Esophagus squamous epithelium (tissue), 5 donors: ENCODE measurements at places on chromosomes 3 and 15.

GRCh38 chr15:57224664-57225063 is 151.6 kb upstream of the CGNL1 start:
- H3K36me3 ChIP-seq = no peaks in the 10 kb centered on the region
- H3K4me1 ChIP-seq = no peaks in the 10 kb centered on the region
- DNase-seq = no peak
- no peaks in the 10 kb centered on the region for H3K27me3 ChIP-seq
- no peak overlapping the region for H3K4me3 ChIP-seq
- no peak overlapping the region for H3K27ac ChIP-seq

GRCh38 chr3:127068111-127068810 is 85.3 kb downstream of the PLXNA1 start:
- no peaks in the 10 kb centered on the region for H3K36me3 ChIP-seq
- H3K27ac ChIP-seq = no peak overlapping the region

GRCh38 chr15:62979252-62979651 is 63.3 kb upstream of the TPM1 start:
- H3K4me1 ChIP-seq = peaks cover 6% of the 10 kb centered on the region
- H3K4me3 ChIP-seq = no peak overlapping the region
- no peak overlapping the region for H3K27ac ChIP-seq
- H3K27me3 ChIP-seq = no peaks in the 10 kb centered on the region
- DNase-seq = no peak

DNA sequence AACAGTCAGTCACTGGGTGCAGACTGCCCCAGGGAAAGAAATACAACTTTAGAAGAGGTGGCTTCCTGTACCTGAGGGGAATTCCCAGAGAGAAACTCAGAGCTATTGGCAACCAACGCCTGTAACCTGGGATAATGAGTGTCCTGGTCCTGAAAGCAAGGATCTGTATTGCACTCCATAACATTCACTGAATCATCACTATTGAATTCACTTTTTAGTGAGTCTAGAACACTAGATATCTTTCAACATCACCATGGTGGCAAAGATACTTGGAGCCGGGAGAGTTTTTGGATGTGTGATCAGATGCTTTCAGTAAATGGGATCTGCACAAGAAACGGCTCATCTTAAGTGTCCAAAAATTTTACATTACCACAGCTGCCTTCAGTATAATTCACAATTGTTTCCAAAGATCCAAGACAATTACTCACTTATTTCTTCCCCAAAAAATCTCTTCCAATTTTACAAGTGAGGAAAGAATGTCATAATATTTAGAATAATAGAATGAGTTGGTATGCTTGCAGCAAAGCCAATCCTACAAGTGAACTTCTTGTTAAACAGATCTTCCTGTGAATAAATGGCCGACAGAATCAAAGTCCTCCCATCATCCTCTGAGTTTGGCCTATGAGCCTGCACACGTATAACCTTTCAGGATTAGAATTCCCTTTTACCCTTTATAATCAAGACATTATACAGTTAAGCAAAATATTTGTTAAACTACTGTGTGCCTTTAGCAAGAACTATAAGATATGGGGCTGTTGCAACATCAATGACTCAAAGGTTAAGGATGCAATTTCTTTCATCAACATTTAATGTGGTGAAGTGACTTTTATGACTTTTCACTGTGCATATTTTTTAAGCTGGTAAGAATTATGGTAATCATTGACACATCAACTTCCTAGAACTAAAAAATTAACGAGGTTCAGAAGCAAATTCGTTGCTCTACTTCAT is 243.3 kb upstream of the COL8A1 start:
- H3K27ac ChIP-seq = no peak overlapping the region
- peaks cover 22% of the 10 kb centered on the region for H3K4me1 ChIP-seq
- no peaks in the 10 kb centered on the region for H3K36me3 ChIP-seq
- H3K4me3 ChIP-seq = no peak overlapping the region

DNA sequence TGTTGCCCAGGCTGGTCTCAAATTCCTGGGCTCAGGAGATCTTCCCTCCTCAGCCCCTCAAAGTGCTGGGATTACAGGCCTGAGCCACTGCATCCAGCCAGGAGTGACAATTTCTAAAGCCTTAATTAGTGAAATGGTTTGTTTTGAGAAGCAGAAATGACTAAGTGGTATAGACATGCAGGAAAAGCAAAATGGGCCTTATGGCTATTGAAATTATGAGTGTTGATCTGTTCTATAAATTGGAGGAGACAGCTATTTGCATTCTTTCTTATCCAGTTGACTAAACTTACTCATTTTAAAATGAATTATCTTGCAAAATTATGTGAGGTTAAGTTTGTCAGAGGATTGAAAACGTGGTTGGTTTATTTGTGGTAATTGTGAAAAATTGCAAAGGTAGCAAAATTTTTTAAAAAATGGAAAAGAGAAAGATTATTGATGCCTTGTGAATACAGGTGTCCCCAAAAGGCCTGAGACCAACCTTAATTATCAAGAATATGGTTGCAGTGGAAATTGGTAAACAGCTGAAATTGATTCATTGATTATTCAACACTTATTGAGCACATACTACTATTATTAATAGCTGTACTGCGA is 7.9 kb downstream of the RAP2B start:
- no peak overlapping the region for H3K27ac ChIP-seq
- peaks cover 34% of the 10 kb centered on the region for H3K4me1 ChIP-seq
- H3K36me3 ChIP-seq = no peaks in the 10 kb centered on the region
- no peak overlapping the region for H3K4me3 ChIP-seq

GRCh38 chr3:157830556-157831236 is 275.5 kb downstream of the SHOX2 start:
- H3K4me1 ChIP-seq = no peaks in the 10 kb centered on the region
- H3K27ac ChIP-seq = no peak overlapping the region
- no peaks in the 10 kb centered on the region for H3K27me3 ChIP-seq
- no peaks in the 10 kb centered on the region for H3K36me3 ChIP-seq
- no peak for DNase-seq

DNA sequence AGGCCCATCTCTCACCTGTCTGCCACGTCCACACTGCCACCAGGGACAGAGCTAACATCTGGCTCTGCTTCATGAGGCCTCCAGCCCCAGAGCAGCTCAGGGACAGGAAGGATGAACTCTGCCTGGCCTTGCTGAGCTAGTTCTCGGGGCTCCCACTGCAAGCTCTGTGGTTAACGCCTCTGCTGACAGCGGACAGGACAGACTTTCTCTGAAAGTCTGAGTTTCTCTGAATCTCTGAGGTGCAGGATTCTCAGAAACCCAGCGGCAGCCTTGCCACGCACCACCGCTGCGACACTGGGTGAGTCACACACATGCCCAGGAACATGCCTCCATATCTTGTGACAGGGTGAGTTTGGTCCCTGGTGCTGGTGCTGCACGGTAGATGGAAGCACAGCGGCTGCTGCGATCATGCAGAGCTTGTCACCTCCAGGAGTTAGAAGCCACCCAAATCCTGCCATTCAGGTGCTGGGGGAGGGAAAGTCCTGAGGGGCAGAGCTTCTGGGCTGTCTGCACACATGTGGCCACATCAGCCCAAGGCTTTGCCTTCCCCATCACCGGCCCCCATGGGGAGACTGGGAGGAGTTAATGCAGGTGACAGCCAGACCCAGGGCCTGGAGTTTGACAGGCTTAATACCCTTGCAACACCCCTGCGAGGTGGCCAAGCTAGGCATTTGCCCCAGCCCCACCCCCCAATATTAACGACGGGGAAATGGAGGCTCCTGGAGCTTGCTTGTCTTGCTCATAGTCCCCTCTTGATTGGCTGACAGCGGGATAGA is 267.0 kb downstream of the PLCL2 start:
- H3K4me1 ChIP-seq = no peaks in the 10 kb centered on the region
- no peak overlapping the region for H3K4me3 ChIP-seq
- peak; percentile 1 for DNase-seq
- H3K36me3 ChIP-seq = peaks cover 5% of the 10 kb centered on the region
- no peak overlapping the region for H3K27ac ChIP-seq

- H3K36me3 ChIP-seq = no peaks in the 10 kb centered on the region
- no peaks in the 10 kb centered on the region for H3K27me3 ChIP-seq
- no peak for DNase-seq
- H3K4me3 ChIP-seq = no peak overlapping the region
- no peaks in the 10 kb centered on the region for H3K4me1 ChIP-seq
Measured at GRCh38 chr15:24292837-24293236, 382.7 kb upstream of the NPAP1 start.

GRCh38 chr3:59653405-59654122 is 603.7 kb upstream of the CFAP20DC start:
- no peaks in the 10 kb centered on the region for H3K36me3 ChIP-seq
- H3K4me1 ChIP-seq = peaks cover 14% of the 10 kb centered on the region
- DNase-seq = no peak
- no peak overlapping the region for H3K4me3 ChIP-seq
- no peaks in the 10 kb centered on the region for H3K27me3 ChIP-seq
- H3K27ac ChIP-seq = peak overlapping the region; percentile 85

- H3K4me1 ChIP-seq = peaks cover 33% of the 10 kb centered on the region
- DNase-seq = no peak
- peak overlapping the region; percentile 11 for H3K27ac ChIP-seq
- no peak overlapping the region for H3K4me3 ChIP-seq
Measured at GRCh38 chr3:100075851-100076730, 38.2 kb downstream of the FILIP1L start.

- no peaks in the 10 kb centered on the region for H3K27me3 ChIP-seq
- H3K27ac ChIP-seq = no peak overlapping the region
- no peak for DNase-seq
- H3K36me3 ChIP-seq = no peaks in the 10 kb centered on the region
- H3K4me3 ChIP-seq = no peak overlapping the region
Measured at GRCh38 chr3:139286825-139287224, 57.0 kb upstream of the MRPS22 start.

DNA sequence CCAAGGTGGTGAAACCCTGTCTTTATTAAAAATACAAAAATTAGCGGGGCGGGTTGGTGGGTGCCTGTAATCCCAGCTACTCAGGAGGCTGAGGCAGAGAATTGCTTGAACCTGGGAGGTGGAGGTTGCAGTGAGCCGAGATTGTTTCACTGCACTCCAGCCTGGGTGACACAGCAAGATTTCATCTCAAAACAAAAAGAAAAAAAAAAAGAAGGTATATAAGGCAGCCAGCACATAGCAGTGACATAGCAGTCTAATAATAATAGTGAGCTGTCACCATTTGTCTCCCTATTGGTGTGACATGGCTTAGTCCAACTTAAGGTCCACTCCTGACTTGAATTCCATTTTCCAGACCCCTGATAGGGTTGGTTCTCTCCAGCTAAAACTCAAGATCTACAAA is 8.8 kb upstream of the LACTB start:
- H3K36me3 ChIP-seq = no peaks in the 10 kb centered on the region
- no peak for DNase-seq
- no peaks in the 10 kb centered on the region for H3K4me1 ChIP-seq
- H3K27ac ChIP-seq = no peak overlapping the region
- H3K27me3 ChIP-seq = peaks cover 5% of the 10 kb centered on the region

- H3K27me3 ChIP-seq = no peaks in the 10 kb centered on the region
- H3K4me1 ChIP-seq = peaks cover 6% of the 10 kb centered on the region
- H3K4me3 ChIP-seq = no peak overlapping the region
- no peak overlapping the region for H3K27ac ChIP-seq
- no peaks in the 10 kb centered on the region for H3K36me3 ChIP-seq
Measured at GRCh38 chr15:77085297-77085696, 14.4 kb upstream of the TSPAN3 start.

- H3K4me3 ChIP-seq = no peak overlapping the region
- no peaks in the 10 kb centered on the region for H3K4me1 ChIP-seq
- no peak overlapping the region for H3K27ac ChIP-seq
- H3K36me3 ChIP-seq = no peaks in the 10 kb centered on the region
- no peak for DNase-seq
Measured at GRCh38 chr3:155682426-155683343, 62.2 kb downstream of the PLCH1 start.

- no peaks in the 10 kb centered on the region for H3K27me3 ChIP-seq
- DNase-seq = no peak
- no peak overlapping the region for H3K27ac ChIP-seq
- no peaks in the 10 kb centered on the region for H3K4me1 ChIP-seq
- H3K4me3 ChIP-seq = no peak overlapping the region
Measured at GRCh38 chr15:73318463-73319351, 50.1 kb downstream of the HCN4 start.

DNA sequence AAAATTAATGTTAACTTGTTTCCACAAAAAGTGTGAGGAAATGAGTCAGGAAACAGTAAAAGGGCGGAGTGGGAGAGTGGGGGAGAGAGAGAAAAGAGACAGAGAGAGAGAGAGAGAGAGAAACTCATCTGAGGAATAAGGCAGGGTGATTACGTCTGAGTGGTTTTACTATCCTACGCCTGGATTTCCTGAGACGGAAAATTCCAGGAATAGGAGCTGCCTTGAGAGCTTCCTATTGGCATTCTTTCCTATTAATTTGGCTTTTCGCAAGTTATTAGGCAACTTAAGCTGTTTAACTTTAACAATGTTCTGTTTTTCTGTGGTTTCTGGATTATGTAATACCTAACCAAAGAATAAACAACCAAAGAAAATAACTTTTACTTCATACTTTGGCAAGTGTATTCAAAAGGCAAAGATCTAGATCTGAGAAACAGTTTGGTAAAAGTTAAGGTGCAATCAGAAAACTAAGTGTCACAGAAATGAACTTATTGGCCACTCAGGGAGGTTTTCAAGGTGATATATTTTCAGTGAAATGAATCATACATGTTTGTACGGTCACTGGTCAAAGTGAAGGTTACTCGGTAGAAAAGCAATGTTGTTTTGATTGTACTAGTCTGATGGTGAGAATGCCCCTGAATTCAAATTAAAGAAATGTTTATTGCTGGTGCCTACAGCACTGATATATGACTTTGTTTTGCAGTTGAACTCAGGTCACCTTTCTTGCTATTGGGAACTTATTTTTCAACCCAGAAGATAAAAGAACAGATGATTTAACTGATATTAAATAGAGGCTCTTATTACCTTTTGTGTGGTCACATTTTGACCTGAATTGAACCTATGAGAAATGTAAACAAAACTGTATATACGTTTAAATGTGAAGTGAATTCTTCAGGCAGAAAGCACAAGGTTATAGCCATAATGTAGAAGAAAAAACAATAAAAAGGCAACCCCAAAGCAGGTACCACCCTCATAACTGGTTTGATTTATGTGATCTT is 39.9 kb upstream of the TNFSF10 start:
- H3K36me3 ChIP-seq = no peaks in the 10 kb centered on the region
- DNase-seq = no peak
- H3K4me1 ChIP-seq = peaks cover 22% of the 10 kb centered on the region
- H3K4me3 ChIP-seq = peak overlapping the region; percentile 41
- peak overlapping the region; percentile 88 for H3K27ac ChIP-seq
- H3K27me3 ChIP-seq = no peaks in the 10 kb centered on the region

GRCh38 chr3:67678665-67679064 is 24.3 kb upstream of the SUCLG2 start:
- no peak overlapping the region for H3K4me3 ChIP-seq
- no peak for DNase-seq
- no peaks in the 10 kb centered on the region for H3K4me1 ChIP-seq
- H3K36me3 ChIP-seq = no peaks in the 10 kb centered on the region

- H3K4me1 ChIP-seq = no peaks in the 10 kb centered on the region
- no peak overlapping the region for H3K4me3 ChIP-seq
- H3K27me3 ChIP-seq = no peaks in the 10 kb centered on the region
- no peaks in the 10 kb centered on the region for H3K36me3 ChIP-seq
Measured at GRCh38 chr3:8629151-8630021, 15.2 kb downstream of the SSUH2 start.

- H3K36me3 ChIP-seq = no peaks in the 10 kb centered on the region
- H3K4me1 ChIP-seq = no peaks in the 10 kb centered on the region
- H3K4me3 ChIP-seq = no peak overlapping the region
- no peaks in the 10 kb centered on the region for H3K27me3 ChIP-seq
- no peak overlapping the region for H3K27ac ChIP-seq
Measured at GRCh38 chr3:56868706-56869105, 67.0 kb upstream of the ARHGEF3 start.
